Stimulated activated CD8-positive, alpha-beta memory T cell treated with anti-CD3 and anti-CD28 coated beads, Interleukin-7, amount 100 ng/mL, for 48 hours (primary cell): ENCODE measurements at places on chromosomes 4 and X.

DNA sequence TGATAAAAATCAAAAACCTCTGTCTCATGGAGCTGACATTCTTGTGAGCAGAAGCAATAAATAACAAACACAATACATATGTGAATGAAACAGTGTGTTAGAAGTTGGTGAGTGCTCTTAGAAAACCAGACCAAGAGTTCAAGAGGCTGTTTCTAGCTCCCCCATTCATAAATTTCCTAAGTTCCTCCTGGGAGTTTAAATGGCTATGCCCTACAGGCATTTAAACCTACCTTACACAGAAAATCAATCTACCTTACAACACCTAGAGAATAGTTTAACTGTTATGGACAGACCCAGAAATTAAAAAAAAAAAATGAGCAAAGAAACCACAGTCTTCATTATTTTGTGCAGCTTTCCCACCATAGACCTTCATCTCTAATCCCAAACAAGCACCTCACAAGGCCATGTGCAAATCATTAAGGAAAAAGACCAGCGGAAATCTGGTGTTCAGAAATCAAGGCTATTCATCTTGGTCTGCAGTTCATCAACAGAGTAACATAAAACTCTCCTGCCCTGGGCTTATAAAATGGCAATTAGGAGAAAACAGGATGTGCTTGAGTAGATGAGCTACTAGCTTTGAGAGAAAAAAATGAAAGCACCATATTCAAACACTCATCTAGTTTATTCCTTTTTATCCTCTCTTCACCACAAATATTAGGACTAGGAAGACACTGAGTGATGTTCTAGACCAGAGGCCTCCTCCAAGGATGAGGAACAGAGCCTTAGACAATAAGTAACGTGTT, 147.2 kb downstream of the SHROOM3 start:
- DNase-seq, result no peak

- DNase-seq, result no peak
Observed at GRCh38 chr4:155342142-155342541, 34.6 kb downstream of the MAP9 start.

DNA sequence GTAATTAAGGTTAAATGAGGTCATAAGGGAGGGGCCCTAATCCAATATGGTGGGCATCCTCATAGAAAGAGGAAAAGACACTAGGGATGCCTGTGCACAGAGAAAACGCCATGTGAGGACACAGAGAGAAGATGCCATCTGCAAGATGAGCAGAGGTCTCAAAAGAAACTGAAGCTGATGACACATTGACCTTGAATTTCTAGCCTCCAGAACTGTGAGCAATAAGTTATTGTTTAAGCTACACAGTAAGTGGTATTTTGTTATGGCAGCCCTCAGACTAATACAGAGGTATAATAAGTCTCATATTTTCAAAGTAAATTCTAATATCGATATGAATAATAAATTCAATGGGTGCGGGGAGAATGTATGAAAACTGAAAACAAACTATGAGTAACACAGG, 169.9 kb downstream of the UGT8 start:
- DNase-seq, result no peak

DNA sequence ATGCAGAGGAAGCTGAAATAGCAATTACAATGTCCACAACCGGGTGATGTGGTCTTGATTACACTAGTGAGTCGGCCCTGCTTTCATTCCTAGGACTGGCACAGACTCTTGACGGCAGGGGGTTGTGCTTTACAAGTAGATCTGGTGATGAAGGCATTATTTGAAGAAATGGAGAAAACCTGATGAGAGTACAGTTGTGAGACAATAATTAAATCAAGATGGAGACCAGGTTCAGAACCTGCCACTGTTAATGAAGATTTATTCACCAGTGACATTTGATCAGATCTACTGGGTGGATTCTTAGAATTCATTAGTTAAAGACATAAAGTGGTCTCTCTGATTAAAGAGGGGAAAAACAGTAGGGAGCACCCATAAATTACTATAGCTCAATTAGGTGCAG, 747.2 kb downstream of the STPG2 start:
- no peak for DNase-seq

- no peak for DNase-seq
Observed at GRCh38 chrX:100606753-100607152, 22.0 kb downstream of the TNMD start.

- no peak for DNase-seq
Observed at GRCh38 chr4:82594456-82594855, 32.7 kb upstream of the TMEM150C start.

DNA sequence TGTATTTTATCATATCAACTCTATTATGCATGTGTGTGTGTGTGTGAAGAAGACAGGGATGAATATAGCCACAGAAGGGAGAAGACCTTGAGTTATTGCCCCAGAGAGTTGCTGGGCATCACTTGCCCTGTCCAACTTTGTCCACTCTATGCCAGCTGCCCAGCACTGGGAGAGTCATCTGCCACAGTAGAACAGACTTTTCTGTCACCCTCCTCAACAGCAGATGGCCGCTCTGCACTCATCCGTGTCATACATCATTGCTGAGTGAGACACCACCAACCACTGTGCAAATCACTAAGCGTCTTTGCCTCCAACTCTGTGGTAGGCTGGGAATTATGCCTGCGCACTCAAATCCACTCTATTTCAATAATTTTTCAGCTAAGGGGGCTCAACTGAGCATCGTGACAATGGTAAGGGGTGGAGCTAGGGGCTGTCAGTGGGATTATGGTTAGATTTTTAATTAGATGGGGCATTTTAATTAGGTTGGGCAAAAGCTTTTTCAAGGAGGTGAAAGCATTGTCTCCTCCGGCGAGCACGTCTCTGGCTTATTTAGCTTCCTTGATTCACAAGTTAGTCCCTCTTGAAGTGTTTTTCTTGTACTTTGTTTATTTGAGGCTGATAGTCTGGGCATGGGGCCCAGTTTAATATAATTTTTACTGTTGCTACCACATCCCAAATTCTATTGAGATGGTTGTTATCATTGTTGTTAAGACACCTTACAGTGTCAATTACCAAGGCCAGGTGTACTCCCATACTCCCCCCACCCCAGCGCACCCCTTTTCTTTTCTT, 100.1 kb upstream of the KLF3 start:
- no peak for DNase-seq

DNA sequence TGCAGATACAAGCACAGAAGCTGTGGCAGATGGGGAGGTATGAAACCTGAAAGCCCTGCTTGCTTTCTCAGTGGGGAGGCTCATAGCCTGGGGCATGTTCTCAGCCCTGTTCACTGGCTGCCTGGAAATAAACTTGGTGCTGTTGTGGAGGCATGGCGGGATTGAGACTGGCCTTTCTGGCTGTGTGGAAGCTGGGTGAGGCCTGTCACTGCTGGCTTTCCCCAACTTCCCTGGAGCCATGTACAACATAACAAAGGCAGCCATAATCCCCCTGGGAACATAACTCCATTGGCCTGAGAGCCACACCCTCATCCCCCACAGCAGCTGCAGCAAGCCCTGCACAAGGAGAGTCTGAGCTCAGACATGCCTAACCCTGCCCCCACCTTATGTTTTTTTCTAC, 237.7 kb upstream of the TLL1 start:
- no peak for DNase-seq
